ENCODE measurements at places on chromosomes 13 and 19. TPM values are rescaled to one million over a fixed set of nuclear protein-coding genes. Genes with fewer than 3 reads are reported as not detected.

DNA sequence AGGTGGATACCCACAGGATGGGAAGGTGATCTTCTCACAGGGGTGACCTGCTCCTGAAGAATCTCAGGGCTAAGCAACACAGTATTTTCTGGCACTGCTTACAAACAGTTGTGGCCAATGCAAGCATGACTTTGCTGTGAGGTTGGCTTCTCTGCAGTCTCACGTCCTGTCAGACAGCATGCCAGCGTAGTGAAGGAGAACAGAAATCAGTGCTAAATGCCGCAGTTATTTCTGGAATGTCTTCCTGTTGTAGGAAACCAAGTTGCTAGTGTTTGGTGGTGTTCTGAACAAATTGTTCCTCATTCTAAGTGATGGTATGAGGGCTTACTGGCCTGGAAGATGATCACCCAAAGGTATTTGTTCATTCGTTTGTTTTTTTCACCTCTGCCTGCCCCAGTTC is 320.1 kb downstream of the MTUS2 start:
- DNase-seq: no peak

GRCh38 chr13:29106651-29107050 is 286.5 kb downstream of the MTUS2 start:
- DNase-seq: no peak

GRCh38 chr13:28094306-28094705 is 6.1 kb downstream of the FLT3 start:
- DNase-seq: no peak

DNA sequence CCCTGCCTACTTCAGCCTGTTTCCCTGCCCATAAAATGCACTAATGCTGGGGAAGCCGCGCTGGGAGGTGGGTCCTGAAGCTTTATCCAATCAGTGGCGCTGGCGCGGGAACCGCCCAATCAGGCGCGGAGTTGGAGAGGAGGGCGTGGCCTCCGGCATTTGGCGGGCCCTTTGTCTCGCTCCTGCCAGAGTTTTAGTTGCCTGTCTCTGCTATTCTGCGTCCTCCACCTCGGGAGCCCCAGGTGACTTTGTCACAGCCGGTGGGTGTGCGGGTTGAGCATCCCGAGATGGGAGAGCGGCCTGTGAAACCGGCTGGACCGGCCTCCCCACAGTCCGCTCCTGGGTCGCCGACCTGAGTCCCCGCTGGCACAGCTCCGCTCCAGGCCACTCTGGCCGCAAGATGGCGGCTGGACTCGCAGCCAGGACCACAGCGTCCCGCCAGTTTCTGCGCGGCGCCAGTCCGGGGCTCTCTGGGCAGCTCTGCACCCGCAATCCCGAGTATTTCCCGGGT is 30.7 kb upstream of the ZNF429 start:
- peak; percentile 82 for DNase-seq

Gene PRSS57
- total RNA-seq: not detected

Gene C5AR2
- 1.1 TPM for total RNA-seq

Gene ADGRE2
- 0.49 TPM for total RNA-seq

- no peak for DNase-seq
Measured at GRCh38 chr19:45423033-45423588, 606 bp downstream of the ERCC1 start.

DNA sequence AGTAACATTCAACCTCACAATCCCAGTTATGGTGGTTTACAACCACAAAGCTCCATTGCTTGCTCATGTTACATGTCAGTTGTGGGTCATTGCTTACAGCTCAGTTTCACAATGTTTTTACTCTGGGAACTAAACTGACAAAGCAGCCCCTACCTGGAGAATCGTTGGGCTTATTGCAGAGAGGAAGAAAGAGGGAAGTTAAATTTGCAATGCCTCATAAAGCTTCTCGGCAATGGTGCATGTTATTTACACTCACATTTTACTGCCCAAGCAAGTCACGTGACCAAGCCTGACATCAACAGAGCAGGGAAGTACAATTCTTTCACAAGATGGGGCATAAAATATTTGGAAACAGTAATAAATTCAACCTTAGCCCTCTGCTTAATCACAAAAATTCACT is 441.6 kb downstream of the TDRD3 start:
- no peak for DNase-seq

Gene ARHGAP45
- total RNA-seq: 15.0 TPM

- no peak for DNase-seq
Measured at GRCh38 chr19:17285415-17286135, 3.9 kb downstream of the ANKLE1 start.

Measured in sigmoid colon (tissue), 7 donors.